ENCODE measurements at places on chromosomes 2 and 18.

DNA sequence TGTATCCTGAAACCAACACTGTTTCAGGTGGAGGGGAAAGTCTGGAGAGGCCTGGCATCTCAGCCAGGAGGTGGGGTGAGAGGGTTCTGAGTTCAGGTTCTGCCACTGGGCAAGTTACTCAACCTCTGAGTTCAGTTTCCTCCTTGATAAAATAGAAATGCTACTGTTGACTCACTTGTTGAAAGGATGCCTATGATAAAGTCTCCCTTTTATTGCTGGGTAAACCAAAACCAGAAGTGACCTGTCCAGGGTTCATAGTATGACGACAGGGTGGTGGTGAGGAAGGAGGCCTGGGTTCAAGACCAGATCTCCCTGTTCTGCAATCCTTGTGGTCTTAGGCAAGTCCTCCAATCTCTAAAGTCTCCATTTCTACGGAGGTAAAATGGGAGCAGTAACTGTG is 232.7 kb downstream of the PRKCE start:
- DNase-seq: no peak

- no peak for DNase-seq
Observed at GRCh38 chr18:4058179-4058578, 396.9 kb downstream of the DLGAP1 start.

DNA sequence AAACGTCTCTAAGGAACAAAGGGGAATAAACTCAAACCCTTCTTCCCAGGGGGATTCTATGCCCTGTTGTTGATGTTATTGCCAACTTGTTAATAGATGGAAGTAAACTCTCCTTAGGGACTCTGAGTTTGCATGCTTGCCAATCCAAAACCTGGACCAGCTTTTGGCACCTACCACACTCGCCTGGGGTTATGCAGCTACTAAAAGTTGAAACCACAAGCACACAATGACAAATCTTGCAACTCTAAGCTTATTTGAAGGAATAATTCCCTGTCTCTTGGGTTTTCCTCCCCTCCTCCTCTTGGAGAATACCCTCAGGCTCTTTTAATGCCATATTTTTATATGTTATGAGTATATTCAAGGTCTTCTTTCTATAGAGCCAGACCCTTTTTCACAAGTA is 484.1 kb downstream of the FBXO15 start:
- no peak for DNase-seq

DNA sequence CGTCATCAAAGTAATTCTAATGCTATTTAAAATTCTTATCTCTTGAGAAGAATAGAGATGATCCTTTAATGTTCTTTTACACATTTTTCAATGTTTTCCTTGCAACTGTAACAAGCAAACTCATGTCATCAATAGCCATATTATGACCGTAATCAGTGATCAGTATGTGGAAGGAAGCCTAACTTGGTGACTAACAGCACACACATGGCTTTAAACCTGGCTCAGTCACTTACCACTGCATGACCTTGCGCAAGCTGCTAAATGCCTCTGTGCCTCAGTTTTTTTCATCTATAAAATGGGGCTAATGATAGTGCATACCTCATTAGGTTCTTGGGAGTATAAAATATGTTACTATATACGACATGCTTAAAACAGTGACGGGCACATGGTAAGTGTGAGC is 149.7 kb downstream of the BCL2 start:
- DNase-seq: no peak

Measured in activated T-helper 1 cell treated with anti-CD3 and anti-CD28 coated beads, Interleukin-2, amount 50 U/mL, for 16 hours (primary cell).